Activated naive CD4-positive, alpha-beta T cell treated with anti-CD3 and anti-CD28 coated beads for 36 hours (primary cell): ENCODE measurements at places on chromosomes 1 and 21.

- no peak for DNase-seq
Measured at GRCh38 chr1:212677136-212677535, 22.5 kb downstream of the BATF3 start.

DNA sequence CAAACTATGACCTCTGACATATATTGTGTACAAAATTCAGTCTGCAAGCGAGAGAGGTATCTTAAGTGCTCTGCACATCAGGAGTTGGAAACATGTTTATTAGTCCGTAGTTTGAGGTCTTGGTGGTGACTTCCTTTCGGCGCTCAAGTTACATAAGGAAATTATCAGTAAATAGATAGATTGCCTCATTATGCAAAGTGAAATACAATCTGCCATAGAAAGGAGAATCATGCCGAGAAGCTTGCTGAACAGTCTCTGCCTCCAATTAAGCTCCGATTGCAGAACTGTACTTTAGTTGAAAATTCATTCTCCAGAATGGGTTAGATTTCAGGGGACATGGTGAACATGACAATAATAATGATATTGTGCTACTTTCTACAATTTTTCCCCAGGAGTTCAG lies 271.8 kb downstream of the BRINP2 start:
- DNase-seq: no peak

GRCh38 chr1:172895050-172895460 lies 155.7 kb downstream of the TNFSF18 start:
- peak; percentile 40 for DNase-seq

GRCh38 chr1:16920951-16921350 lies 780 bp upstream of the CROCC start:
- no peak for DNase-seq

GRCh38 chr1:234125714-234126113 lies 221.2 kb downstream of the SLC35F3 start:
- no peak for DNase-seq

GRCh38 chr1:201816309-201816854 lies 12.6 kb upstream of the IPO9 start:
- no peak for DNase-seq

- DNase-seq: no peak
Measured at GRCh38 chr1:183600136-183600535, 9.9 kb upstream of the NCF2 start.

DNA sequence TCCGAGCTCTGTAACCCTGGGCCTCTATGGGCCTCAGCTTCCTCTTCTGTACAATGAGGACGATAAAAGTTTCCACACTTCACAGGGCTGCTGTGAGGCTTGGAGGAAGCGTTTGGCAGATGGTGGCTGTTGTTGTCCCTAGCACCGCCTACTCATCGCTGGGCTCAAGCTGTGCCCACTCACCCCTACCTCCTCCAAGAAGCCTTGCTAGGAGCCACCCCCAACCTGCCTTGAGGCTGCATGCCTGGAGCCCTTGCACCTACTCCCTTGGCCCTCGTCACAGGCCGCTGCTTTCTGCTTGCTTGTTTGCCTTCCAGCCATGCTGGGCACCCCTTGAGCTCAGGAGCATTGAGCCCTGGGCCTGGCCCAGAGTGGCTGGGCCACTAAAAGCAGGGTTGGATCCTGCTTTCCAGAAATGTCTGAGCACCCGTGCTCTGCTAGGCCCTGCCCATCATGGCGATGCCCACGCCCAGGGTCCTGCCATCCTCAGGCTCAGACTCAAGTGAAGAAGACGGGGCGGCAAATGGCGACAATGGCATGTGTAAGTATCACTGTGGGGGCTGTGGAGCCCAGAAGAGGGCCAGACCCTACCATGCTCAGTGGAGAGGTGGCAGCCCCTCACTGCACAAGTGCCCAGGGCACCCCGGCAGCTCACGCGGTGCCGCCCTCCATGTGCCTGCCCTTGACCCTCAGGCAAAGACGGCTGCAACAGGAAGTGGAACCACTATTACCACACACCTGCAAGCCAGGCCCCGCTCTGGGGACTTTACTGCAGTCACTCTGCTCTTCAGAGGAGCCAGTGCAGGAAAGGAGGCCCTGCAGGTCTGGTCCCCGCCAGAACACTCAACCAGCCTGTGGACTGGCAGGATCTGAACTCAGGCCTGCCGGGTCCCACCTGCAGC lies 9.5 kb downstream of the SH3BGRL3 start:
- peak; percentile 66 for DNase-seq

DNA sequence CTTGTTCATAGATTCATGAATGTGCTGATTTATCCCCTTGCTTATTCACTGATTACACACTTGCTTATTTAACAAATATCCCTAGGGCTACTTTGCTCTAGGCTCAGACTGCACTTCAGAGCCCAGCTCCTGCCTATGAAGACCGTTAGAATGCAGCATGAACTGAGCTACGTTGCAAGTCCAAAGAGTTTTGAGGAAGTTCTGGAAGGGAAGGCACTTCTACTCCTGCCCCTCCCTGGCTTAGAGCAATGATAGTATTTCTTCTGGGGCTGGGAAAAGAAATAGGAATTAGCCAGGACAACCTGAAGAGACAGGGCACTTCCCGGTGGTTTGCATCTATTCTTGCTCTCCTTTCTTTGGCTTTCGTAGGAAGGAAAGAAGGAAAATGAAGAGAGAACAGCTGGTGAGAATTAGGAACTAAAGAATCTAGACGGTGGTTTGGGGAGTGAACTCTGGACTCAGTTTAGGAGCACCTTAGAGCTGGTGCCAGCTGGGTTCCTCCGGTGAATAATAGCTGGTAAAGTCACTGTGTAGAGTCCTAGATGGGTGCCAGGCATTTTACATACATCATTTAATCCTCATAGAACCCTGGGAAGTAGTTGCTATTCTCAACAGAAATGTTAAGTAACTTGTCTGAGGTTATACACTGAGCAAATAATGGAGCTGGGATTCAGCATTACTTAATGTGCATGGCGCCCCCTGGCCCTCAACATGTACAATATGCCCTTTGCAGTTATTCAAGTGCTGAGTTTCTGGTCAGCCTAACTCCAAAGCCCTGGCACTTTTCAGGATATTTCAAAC lies 65.9 kb downstream of the NDUFS5 start:
- peak; percentile 83 for DNase-seq

DNA sequence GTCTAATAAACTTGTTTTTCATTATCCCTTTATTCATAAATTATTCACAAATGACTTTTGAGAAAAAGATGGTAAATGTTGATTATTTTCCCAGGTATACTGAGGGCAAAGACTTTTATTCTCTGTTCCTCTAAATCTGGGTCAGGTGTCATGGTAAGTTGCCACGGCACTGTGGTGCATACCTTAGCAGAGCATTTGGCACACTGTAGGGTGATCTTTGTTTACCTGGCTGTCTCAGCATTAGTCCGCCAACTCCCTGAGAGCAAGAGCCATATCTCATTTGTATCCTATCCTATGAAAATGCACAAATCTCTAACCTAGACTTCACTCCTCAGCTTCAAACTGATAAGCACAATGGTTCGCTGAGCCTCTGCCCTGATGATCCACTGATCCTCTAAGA lies 24.9 kb downstream of the GDAP2 start:
- no peak for DNase-seq

GRCh38 chr1:189434461-189434860 lies 1043.2 kb downstream of the BRINP3 start:
- no peak for DNase-seq

- no peak for DNase-seq
Measured at GRCh38 chr1:55572878-55573734, 357.9 kb upstream of the USP24 start.

- DNase-seq: no peak
Measured at GRCh38 chr1:6000444-6001288, 8.4 kb upstream of the NPHP4 start.

GRCh38 chr1:233738396-233738795 lies 124.5 kb downstream of the KCNK1 start:
- no peak for DNase-seq

DNA sequence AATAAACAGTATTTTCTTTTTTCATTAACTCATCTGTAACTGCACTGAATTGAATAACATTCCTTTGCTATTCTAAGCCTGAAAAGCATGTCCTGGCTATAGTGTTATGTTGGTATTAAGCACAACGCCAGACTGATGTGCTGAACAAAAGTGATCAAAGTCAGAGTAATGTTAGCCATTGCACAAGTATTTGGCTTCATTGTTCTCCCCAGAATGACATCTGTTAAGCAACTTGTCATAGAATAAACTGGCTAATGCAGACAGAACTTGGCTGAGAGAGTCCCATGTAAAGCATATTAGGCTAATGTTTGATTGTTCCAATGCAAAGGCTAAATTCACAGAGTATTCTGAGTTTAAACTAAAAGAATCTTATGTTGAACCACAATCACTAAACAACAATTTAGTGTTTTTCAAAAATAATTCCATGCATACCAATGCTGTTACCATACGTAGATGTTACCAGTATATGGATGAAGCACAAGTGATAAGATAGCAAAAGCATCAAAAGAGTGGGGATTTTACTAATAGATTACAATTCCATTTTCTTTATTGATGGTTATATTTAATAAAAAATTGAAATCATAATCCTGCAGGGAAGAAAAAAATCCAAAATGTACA lies 235.3 kb upstream of the DMRTA2 start:
- no peak for DNase-seq

DNA sequence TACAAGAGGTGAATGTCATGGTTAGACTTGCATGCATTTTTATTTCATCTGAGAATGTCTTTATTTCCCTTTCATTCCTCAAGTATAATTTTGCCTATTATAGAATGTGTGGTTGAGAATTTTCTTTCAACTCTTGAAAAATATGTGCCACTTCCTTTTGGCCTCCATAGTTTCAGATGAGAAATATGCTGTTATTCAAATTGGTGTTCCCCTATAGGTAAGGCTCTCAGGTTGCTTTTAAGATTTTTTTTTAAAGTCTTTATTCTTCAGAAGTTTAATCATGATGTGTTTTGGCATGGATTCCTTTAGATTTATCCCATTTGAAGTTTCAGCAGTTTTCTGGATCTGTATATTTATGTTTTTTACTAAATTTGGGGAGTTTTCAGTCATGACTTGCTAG lies 2.1 kb downstream of the MROH7 start:
- no peak for DNase-seq

GRCh38 chr1:230271300-230272035 lies 154.7 kb downstream of the PGBD5 start:
- DNase-seq: no peak

GRCh38 chr1:94983171-94983739 lies 56.3 kb upstream of the CNN3 start:
- DNase-seq: no peak

- no peak for DNase-seq
Measured at GRCh38 chr1:51101976-51102375, at the start of gene C1orf185. Gene C1orf185 (plus strand): TSS chr1:51102228. CDS start chr1:51102234, 6 bp downstream.

- no peak for DNase-seq
Measured at GRCh38 chr1:97069312-97069711, 347.7 kb downstream of the PTBP2 start.

DNA sequence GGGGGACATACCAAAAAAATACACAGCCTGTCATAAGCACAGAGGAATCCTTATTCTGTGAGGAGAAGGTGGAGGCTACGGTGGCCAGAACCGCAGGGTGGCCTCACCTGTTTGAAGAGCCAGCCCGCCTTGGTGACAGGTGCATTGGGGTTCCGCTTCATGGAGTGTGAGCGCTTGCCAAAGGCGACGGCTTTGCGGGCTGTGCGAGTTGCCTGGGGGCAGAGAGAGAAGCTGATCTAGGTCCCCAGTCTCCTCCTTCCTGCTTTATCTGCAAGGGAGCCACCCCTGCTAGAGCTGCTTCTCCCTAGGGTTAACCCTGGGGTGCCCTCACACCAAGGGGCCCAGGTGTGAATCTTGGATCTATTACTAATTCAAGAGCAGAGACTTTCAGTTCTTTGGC lies 54.3 kb upstream of the GOLT1A start:
- no peak for DNase-seq

DNA sequence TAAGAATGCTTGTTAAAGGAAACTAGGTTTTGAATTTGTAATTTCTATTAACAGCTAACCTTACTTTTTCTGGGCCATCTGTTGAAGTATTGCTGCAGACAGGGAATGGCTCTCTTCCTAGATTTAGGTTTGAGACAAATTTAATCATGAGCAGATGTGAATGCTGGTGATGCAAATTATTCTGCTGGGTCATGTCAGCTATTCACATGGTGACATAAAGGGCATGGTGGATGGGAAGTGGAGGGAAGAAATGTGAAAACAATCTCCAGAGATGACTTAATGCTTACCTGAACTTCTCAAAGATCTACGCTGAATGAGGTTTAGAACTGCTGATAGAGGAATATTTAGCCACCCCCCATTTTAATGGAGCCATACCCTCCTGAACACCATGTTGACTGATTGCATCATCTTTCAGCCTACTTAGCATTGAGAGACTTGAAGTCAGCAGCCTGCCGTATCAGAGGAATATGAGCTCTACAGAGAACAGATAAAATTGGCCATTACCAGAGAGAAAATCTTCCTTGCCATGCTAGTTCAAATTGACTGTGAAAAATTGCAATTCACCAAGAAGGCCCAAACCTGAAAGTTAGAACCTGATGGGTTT lies 138.8 kb downstream of the HHAT start:
- DNase-seq: no peak

DNA sequence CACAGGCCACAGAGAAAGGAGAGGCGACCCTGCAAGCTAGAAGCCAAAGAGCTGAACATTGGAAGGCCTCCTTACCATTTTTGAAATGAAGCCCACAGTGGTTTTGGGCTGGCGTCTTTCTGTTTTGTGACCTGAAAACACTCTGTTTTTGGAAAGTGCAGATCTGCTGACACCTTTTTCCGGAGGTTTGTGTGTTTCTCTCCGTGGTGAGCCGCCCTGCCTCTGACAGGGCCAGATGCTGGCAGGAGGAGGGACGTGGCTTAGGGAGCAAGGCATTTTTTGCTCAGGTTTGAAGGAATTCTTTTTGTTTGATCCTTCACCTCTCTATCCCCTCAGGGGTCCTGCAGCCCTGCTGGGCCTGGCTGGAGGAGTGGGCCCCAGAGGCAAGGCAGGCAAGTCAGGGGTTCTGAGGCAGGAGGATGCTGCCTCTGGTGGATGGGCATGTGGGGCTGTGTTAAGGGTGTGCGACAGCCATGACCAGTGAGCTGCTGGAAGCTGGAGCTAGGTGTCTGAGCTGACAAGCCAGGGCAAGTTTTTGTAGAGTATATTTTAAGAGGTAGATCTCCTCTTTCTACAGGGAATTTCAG lies 133.8 kb downstream of the CAMTA1 start:
- no peak for DNase-seq

GRCh38 chr1:48039088-48040054 lies 42.2 kb upstream of the TRABD2B start:
- DNase-seq: no peak

- no peak for DNase-seq
Measured at GRCh38 chr1:223824287-223824686, 21.5 kb downstream of the TP53BP2 start.
